ENCODE measurements at places on chromosomes 3 and 15. TPM values are rescaled to one million over a fixed set of nuclear protein-coding genes. Genes with fewer than 3 reads are reported as not detected.

Gene CCDC9B
- total RNA-seq: 1.0 TPM

DNA sequence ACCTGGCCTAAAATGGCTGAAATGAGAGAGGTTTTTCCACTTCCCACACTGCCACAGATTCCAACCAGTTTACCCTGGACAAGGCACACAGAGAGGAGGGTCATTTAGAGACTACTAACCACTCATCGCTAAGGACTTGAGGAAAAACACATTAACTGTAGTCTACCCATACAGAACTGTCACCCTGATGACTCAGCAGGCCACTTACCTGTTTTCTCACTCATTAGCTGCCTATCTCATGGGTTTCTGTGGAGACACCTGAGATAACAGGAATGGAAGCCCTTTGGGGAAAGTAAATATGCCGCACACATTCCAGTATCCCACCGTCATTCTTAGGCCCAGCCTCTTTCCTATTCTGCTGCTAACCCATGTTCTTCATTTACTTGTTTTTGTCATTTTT is 50.0 kb downstream of the ABCC5 start:
- H3K4me1 ChIP-seq: no peaks in the 10 kb centered on the region
- H3K4me3 ChIP-seq: no peak overlapping the region
- H3K27ac ChIP-seq: no peak overlapping the region
- no peak for DNase-seq

Gene MKRN3
- 2.1 TPM for total RNA-seq

Gene TEX9
- 2.6 TPM for total RNA-seq

DNA sequence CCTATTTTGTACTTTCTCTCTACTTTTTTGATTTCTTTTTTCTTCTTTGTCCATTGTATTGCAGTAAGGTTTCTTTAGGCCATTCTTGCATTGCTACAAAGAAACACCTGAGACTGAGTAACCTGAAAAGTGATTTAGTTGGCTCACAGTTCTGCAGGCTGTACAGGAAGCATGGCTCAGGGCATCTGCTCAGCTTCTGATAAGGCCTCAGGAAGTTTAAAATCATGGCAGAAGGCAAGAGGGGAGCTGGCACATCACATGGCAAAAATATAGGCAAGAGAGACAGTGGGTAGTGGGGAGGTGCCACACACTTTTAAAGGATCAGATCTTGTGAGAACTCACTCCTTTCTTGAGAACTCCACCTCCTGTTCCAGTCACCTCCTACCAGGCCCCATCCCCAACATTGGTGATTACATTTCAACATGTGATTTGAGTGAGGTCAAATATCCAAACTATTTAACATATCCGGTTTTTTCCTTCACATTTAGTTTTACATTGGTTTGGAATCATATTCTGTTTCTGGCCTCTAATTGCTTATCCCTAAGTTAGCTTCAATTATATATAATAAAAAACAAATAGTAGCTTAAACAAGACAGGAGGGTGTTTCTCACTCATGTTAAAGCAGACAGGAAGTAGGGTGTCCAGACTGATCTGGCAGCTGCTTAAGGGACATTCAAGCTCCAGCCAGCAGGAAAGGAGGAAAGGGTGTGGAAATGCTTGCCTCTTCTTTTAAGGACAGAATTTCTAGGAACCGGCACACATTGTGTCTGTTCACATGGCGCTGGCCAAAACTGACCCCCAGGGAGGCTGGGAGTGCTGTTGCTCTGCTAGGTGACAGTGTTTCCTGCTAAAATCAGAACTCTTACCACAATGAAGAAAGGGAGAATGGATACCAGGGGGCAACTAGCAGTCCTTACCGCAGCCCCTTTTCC is 28.8 kb upstream of the SKOR1 start:
- no peak overlapping the region for H3K27ac ChIP-seq
- peaks cover 11% of the 10 kb centered on the region for H3K4me1 ChIP-seq
- no peaks in the 10 kb centered on the region for H3K27me3 ChIP-seq
- no peak overlapping the region for H3K4me3 ChIP-seq
- DNase-seq: no peak
- H3K36me3 ChIP-seq: peaks cover 7% of the 10 kb centered on the region

GRCh38 chr3:170602556-170602955 is 16.7 kb upstream of the SLC7A14 start:
- no peaks in the 10 kb centered on the region for H3K36me3 ChIP-seq
- peaks cover 38% of the 10 kb centered on the region for H3K27me3 ChIP-seq
- DNase-seq: no peak
- H3K4me3 ChIP-seq: no peak overlapping the region
- no peak overlapping the region for H3K27ac ChIP-seq

DNA sequence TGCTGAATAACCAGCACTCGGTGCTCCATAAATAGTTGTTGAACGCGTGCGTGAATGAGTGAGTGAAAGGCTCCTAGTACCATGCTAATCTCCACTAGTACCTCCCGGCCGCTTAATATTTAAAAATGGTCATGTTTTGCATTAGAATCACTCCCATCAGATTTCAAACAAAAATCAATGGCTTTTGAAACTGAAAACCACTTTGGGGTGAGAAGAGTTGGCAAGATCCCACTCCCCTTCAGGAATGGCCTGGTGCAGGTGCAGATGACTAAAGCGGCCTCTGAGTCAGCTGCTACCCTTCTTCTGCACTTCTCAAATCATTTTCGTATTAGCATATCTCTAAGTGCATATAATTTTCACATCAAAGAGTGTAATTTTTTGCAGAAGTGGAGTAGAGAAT is 425.3 kb upstream of the PROK2 start:
- no peaks in the 10 kb centered on the region for H3K4me1 ChIP-seq
- peaks cover 21% of the 10 kb centered on the region for H3K27me3 ChIP-seq
- H3K27ac ChIP-seq: no peak overlapping the region
- H3K4me3 ChIP-seq: no peak overlapping the region
- DNase-seq: no peak

GRCh38 chr15:83310521-83311456 is 26.3 kb upstream of the BNC1 start:
- no peaks in the 10 kb centered on the region for H3K36me3 ChIP-seq
- no peak overlapping the region for H3K4me3 ChIP-seq
- no peaks in the 10 kb centered on the region for H3K4me1 ChIP-seq
- H3K27ac ChIP-seq: no peak overlapping the region

GRCh38 chr3:186529201-186529999 is 14.8 kb downstream of the CRYGS start:
- H3K4me1 ChIP-seq: peaks cover 75% of the 10 kb centered on the region
- no peak overlapping the region for H3K4me3 ChIP-seq
- no peak for DNase-seq
- H3K27me3 ChIP-seq: no peaks in the 10 kb centered on the region
- H3K27ac ChIP-seq: no peak overlapping the region

All from activated T-cell treated with anti-CD3 and anti-CD28 coated beads, Interleukin-2, amount 50 U/mL, for 72 hours (primary cell).